SJCRH30 (cell line): ENCODE measurements at places on chromosomes 1 and 21.

- DNase-seq: no peak
Measured at GRCh38 chr1:205161076-205161475, 39.3 kb upstream of the RBBP5 start.

DNA sequence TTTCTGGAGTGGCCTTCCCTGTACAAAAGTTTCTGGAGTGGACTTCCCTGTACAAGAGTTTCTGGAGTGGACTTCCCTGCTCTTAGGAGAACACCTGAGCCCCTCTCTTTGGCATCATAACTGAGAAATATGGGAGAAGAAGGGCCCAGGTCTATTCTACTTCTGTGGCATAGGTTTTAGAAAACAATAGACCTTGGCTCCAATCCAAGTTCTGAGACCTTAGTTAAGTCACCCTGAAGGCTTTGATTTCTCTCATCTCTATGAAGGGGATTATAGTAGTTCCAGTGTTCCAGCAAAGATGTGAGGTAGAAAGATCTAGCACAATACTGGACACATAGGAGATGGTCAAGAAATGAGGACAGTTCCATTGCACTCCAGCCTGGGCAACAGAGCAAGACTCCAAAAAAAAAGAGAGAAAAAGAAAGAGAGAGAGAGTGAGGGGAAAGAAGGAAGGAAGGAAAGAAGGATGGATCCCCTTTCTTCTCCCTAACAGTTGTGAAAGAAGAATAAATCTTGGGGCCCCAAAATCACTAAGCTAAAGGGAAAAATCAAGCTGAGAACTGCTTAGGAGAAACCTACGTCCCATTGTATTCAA is 13.3 kb upstream of the EIF4G3 start:
- DNase-seq: no peak

DNA sequence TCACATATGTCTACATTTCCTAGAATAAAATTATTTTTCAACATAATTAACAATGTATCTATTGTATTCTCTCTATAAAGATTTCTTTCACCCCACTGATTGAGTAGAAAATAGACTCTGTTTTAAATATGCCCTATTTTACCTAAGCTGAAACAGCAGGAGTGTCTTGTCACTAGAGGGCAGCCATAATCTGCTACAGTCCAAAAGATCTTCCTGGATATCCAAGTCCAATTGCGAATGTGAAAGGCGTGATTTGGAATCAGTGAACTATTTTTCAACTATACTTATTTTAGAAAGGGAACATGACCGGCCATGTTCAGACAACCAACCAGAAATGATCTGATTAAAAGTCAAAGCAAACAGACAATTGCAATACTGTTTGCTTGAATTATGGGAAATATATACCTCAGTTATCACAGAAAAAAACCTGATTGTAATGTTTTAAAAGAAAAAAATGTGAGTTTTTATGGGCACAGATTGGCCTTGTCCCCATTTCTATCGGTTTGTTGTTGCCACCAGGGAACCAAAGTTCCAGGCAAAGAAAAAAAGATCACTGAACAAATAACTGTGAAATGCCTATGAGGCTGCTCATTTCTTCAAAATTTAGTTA is 1211.0 kb upstream of the ADGRL4 start:
- peak; percentile 78 for DNase-seq

DNA sequence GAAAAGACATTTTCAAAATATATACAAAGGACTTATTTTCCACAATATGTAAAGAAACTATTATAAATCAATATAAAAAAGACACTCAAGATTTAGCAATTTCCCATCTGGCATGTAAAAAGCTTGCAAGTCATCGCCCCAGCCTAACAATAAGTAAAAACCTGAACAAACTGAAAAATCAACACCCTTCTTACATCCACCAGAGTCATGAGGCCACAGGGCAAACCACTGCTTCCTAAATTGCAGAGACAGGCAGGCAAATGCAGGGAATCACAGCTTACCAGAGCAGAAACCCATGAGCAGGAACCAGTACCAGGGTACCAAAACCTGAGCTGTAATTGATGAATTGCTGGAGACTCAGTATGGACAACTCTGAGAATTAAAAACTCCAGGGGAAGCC is 16.7 kb upstream of the WNT2B start:
- no peak for DNase-seq

GRCh38 chr1:60280256-60280655 is 206.7 kb upstream of the C1orf87 start:
- peak; percentile 42 for DNase-seq

- DNase-seq: peak; percentile 69
Measured at GRCh38 chr21:45417256-45417950, 12.4 kb downstream of the COL18A1 start.

DNA sequence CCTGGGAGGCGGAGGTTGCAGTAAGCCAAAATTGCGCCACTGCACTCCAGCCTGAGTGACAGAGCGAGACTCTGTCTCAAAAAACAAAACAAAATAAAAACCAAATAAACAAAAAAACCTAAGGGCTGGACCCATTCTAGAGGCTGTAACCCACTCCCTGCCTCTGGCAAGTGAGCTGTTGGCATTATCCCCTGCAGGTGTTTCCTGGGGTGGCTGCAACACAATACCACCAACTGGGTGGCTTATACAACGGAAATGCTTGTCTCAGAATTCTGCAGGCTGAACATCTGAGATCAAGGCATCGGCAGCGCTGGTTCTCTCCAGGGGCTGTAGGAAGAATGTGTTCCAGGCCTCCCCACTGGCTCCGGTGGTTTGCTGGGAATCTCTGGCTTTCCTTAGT is 15.2 kb downstream of the LRRC38 start:
- DNase-seq: no peak

DNA sequence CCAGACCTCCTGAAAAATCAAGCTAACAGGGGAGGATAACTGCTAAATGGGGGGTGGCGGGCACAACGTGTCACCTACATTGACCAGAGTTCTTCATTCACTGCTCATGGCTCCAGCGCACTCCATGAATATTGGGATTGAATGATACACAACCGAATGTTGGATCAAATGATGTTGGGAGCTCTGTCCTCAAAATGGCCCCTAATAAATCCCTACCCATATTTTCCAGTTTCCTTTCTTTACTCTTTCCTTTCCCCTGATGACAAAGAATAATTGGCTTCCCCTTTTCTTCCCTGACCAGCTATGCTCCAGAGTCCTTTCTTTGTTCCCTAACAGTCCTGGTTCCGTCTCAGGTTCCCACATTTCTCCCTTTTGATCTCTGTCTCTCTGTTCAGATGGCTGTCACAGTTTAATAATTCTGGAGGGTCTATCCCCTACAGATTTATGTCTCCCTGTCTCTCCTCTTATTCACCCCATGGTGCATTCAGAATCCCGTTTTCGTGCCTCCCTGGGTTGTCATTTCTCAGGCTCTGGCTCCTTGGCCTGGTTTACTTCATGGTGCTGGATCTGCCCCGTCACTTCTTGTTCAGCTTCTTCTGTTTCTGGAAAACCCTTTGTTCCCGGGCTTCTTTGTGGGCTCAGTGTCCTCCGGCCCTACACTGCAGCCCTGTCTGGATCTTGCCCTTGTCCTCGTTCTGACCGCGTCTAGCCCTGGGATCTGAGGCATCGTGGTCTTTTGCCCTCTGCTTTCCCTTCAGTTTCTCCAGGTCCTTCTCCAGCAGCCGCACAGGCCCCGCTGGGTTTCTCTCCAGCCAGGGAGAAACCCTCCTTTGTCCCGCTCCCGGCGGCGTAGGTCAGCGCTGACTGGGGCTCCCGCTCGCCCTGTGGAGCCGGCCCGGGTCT is 78.3 kb downstream of the NDUFS5 start:
- peak; percentile 75 for DNase-seq

DNA sequence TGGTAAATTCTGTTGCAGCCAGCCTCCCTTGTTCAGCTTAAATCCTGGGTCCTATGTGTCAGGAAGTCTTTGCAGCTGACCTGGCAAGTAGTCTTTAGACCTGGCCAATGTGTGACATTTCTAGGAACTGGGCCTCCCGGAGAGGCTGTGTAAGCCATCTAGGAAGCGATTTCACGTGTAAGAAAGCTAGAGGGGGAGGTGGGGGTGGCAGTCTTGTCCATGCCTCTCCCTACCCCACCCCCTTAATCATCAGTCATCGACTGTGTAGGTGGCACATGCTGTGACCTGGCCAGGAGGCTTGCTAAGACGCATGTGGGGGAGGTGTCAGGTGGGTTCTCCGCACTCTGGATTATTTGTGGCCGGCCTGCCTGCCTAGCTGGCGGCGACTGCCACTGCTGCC is 8.4 kb downstream of the C1orf226 start:
- no peak for DNase-seq

DNA sequence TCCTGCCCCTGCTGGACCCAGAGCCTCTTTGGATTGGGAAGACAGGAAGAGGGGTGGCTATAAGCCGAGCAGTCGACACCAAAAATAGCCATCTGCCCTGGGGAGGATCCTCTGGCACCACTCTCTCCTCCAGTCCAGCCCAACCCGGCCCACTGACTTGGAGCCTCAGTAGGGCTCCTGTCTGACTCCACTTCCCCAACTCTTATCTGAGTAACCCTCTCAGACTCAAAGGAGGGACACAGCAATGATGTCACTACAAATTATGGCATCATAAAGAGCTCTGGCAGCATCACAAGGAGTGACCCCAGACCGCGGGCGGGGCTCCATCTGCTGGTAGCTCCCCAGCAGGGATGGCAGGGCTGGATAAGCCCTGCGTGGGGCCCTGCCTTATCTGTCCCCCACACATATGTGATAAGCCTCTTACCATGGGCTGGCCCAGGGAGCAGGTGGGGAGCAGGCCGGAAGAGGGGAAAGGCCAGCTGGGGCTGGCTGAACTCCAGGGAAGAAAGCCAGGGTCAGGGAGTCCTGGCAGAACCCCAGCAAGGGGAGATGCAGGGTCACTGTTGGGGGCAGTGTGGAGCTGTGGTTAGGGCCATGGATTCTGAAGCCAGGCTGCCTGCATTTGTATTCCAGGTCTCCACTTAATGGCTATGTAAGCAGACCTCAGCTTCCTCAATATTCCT is 4.6 kb upstream of the SLC6A9 start:
- peak; percentile 81 for DNase-seq

- DNase-seq: no peak
Measured at GRCh38 chr21:29788752-29789151, 151.0 kb downstream of the GRIK1 start.

DNA sequence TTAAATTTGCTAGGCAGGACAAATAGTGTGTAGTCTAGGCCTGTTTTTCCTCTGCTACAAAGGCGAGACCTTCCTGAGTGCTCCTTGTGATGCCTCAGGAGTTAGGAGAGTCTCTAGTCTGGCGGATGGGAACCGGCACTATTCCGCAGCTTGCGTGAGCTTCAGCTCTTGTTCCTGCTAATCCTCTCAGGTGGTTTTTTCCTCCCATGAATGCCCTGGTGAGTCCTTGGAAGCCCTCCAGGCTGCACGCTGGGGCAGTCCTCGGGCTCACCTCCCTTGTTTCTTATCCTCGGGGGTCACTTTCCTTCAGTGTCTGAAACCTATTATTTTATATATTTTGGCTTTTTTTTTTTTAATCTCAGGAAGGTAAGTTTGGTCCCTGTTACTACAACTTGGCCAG is 28.2 kb downstream of the UTS2 start:
- DNase-seq: no peak

GRCh38 chr1:38558500-38559445 is 300.8 kb downstream of the RRAGC start:
- DNase-seq: no peak

DNA sequence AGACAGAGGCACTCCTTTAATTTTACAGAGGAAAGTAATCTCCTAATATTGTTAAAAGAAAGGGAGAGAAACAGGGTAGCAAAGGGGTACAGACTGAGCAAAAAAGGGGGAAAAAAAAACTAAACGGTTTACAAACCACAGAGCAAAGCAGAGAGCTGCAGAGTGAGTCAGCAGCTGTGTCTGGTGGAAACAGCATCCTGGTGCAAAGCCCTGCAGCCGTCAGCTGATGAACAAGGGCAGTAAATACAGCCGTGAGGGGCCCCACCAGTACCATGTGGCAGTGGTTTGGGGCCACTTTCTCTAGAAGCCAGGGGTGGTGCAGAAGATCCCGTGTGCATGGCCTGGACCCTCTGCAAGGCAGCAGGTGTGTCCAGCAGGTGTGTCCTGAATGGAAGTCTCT is 111.3 kb downstream of the ERG start:
- DNase-seq: no peak

GRCh38 chr1:224435999-224436398 is 1.4 kb upstream of the WDR26 start:
- DNase-seq: no peak

DNA sequence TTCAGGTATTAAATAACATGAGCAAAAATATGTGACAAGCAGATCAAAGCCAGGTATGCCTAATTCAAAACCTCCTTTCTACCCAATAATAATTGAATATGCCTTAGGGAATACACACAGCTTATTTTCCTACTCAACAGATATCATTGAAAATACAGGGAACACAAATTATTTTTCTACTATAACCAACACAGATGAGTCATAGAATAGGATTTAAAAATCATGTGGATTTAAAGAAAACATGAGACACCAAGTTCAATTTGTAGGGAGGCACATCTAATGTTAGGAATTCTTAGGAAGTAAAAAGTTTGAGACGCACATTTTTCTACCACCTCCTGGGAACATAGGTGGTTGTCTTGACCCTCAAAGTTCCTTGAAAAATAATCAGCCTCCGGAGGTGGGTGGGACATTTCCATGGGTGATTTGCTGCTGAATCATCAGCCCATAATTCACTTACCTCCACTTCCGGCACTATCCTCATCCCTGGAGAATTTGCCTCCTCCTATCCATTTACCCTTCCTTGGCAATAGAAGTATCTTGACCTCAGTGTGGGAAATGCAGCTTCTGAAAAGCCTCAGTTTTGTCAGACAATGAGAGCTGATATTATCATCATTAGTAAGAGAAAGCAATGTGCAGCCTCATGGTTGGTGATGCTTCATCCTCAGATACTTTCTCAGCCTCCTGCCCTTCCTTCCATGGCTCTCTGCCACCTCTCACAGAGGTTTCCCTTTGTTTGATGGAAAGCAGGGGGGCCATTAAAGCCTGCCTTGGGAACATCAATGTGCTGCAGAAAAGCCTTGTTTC is 33.5 kb upstream of the RGS4 start:
- no peak for DNase-seq

DNA sequence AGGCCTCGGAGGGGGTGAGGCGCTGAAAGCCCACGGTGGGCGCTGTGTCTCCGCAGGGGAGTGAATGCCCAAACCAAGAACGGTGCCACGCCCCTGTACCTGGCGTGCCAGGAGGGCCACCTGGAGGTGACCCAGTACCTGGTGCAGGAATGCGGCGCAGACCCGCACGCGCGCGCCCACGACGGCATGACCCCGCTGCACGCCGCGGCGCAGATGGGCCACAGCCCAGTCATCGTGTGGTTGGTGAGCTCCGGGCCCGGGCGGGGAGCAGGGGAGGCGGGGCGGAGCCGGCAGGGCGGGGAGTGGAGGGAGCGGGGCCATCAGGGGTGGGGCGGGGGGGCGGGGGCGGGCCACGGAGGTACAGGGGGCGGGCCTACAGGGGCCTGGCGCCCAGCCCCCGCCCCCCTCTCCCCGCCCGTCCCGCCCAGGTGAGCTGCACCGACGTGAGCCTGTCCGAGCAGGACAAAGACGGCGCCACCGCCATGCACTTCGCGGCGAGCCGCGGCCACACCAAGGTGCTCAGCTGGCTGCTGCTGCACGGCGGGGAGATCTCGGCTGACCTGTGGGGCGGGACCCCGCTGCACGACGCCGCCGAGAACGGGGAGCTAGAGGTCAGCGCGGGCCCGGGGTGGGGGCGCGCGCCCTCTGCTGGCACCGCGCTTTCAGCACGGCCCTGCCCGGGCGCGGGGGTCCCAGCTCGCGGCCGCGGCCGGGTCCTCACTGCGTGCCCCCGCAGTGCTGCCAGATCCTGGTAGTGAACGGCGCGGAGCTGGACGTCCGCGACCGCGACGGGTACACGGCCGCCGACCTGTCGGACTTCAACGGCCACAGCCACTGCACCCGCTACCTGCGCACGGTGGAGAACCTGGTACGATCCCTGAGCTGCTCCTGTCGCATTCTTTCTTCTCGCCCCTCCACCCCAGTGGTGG is 15.9 kb downstream of the ESPN start:
- DNase-seq: no peak
